ENCODE measurements at places on chromosomes 1 and 21.

DNA sequence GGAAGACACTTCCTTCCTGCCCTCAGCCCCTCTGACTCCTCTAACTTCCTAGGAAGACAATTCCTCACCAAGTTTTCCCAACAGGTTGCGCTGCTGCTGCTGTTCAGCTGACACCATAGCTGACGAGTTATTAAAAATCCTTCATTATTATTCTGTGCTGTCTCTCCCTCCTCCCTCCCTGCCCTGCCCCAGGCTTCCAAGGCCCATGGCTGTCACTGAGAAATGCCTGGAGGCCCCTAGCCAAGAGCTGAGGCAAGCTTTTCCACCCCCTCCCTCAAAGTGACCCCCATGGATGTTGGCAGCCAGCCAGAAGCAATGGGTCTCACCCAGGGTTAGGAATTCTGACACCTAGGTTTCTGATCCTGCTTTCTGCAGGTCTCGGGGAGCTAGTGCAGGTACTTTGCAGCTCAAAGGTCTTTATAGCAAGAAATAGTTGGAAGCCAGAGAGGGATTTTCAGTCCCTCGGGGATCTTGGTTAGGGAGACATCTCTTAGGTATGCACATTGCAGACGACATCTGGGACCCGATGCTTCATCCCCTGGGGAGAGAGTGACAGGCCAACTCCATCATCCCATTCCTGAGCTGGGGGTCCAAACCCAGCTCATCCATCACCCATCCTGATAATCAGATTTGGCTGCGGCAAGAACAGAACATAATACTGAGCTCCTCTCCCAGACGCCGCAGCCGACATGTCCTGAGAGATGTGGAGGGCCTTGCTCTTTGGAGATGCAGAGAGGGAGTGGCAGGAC, 65.0 kb downstream of the KIRREL1 start:
- DNase-seq, result no peak

- DNase-seq, result no peak
Measured at GRCh38 chr1:24830680-24831272, 85.5 kb downstream of the CLIC4 start.

GRCh38 chr1:41160498-41161110, 81.5 kb downstream of the SCMH1 start:
- no peak for DNase-seq

DNA sequence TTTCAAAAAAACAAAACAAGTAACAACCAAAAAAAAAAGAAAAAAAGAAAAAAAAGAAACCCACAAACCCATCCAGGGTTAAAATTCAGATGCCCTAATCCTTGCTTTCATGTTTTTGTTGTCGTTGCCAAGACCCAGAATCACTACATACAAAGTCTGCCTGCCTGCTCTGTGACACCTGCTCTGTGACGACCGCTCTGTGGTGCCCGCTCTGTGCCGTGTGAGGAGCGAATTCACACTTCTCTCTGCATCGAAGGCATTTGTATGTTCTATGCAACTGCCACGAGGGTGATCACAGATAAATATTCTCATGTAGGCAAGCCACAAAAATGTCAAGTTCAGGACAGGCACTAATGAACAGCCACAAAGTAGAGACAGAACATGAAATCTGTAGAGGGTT, 178.6 kb downstream of the SLC45A1 start:
- DNase-seq, result no peak

DNA sequence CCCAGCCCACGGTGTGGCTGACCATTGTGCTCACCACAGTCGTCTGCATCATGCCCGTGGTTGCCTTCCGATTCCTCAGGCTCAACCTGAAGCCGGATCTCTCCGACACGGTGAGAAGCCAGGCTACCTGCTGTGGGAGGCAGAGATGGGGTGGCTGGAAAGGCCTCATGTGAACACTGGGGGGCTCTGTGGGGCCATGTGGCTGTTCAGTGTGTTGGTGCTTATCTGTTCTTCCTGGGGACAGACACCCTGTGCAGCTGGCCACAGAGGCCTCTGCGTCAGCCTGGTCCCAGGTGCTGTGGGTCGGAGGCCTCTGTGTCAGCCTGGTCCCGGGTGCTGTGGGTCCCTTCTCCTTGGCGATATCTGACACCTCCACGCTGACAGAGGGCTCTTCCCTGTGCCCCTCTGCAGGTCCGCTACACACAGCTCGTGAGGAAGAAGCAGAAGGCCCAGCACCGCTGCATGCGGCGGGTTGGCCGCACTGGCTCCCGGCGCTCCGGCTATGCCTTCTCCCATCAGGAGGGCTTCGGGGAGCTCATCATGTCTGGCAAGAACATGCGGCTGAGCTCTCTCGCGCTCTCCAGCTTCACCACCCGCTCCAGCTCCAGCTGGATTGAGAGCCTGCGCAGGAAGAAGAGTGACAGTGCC, 23.2 kb downstream of the ATP8B2 start:
- no peak for DNase-seq

- no peak for DNase-seq
Measured at GRCh38 chr1:181319907-181320306, 163.4 kb upstream of the CACNA1E start.

GRCh38 chr1:56202796-56203492, 376.4 kb downstream of the PLPP3 start:
- DNase-seq, result no peak

DNA sequence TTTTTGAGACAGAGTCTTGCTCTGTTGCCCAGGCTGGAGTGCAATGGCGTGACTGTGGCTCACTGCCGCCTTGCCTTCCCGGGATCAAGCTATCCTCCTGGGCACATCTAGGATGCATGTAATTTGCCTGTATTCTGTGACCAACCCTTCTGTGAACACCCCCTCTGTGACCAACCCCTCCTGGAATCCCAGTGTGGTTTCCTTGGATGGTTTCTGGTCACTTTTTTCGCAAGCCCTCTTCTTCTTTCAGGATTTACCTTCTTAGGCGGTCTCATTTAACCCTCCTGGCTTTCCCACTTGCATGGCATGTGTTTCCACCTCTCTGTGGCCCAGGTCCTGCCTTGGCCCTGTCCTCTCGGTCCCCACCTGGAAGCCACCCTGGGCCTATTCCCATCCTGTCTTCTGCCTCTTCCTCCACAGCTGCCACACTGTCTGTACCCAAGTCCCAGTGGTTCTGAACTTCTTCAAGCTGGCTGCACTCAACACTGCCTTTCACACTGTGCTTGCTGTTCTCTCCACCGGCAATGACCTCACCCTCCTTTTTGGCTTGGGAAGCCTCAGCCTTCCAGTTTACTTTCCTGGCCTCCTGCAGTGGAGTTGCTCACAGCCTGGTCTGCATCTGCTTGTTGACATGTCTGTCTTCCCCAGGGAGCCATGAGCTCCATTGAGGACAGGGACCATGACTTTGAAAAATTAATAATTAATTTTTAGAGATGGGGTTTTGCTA, 57.0 kb downstream of the DISC1 start:
- DNase-seq, result no peak

GRCh38 chr1:15236321-15236721, 10.7 kb upstream of the FHAD1 start:
- DNase-seq, result no peak
